ENCODE measurements at places on chromosomes 1 and 21. TPM values are rescaled to one million over a fixed set of nuclear protein-coding genes. Genes with fewer than 3 reads are reported as not detected.

GRCh38 chr1:36492491-36492890 is 9.8 kb upstream of the CSF3R start:
- no peak for DNase-seq

DNA sequence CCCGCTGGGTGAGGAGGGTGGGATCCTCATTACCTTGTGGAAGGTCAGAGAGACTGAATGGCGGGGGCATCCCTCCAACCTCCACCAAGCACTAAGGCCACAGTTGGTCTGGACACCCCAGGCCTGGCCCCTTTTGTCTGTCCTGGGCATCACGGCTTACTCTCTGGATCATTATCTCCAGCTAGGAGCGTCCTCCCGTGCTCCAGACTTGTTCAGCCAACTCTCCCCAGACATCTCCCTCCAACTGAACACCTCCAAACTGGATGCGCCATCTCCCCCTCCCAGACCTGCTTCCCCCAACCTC is 7.3 kb upstream of the GJB5 start:
- no peak for DNase-seq

- no peak for DNase-seq
These were observed 291.2 kb downstream of the PTPRC start for GRCh38 chr1:198929961-198930599.

GRCh38 chr1:32107742-32108661 is at the start of gene KPNA6:
Gene KPNA6, plus strand, starts transcription at chr1:32108056. Its CDS starts 75 bp downstream, at chr1:32108131.
- DNase-seq: peak; percentile 97

DNA sequence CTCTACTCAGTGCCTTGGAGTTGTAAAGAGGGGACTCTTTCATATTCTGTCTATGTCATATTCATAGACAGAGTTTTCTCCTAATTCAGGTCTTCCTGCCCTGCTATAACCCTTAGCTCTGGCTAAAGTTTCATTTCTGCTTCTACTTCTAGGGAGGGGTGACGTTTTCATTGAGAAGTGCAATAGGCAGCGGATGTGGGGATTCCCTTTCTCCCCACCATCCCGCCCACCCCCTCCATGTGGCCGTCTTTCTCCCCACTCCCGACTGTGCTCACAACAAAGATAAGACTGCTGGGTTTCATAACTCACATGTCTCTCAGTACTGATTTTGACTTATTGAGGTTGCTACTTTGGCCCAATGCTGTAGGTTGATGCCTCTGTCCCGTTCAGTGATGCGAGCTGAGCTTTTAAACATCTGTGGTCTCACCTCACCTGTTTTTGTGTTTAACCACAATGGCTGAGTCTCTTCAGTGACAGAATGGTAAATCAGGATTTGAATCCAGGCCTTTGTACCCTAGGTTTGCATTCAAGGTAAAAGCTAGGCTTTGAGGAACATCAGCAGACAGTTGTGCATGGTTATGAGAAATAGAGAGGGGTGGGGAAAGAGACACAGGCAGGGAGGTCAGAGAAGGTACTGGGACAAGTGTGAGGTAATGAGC is 7.8 kb upstream of the KIF14 start:
- DNase-seq: no peak

GRCh38 chr1:52623812-52624211 is 9.2 kb upstream of the SHISAL2A start:
- DNase-seq: no peak

DNA sequence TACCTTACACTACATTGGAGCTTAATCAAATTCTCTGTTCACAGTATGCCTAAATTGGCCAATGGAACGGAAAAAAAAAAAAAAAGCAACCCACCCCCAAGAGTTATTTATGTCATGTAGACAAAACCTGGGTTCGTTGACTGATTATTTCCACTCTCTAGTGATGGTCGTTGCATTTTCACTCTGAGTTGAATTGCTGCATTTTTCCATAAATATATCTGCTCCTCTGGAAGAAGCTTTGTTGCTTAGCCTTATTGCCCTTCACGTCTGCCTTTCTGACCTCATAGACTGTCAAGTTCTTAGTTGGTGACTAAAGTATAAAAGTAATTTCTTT is 90.2 kb upstream of the RUNX1 start:
- no peak for DNase-seq

DNA sequence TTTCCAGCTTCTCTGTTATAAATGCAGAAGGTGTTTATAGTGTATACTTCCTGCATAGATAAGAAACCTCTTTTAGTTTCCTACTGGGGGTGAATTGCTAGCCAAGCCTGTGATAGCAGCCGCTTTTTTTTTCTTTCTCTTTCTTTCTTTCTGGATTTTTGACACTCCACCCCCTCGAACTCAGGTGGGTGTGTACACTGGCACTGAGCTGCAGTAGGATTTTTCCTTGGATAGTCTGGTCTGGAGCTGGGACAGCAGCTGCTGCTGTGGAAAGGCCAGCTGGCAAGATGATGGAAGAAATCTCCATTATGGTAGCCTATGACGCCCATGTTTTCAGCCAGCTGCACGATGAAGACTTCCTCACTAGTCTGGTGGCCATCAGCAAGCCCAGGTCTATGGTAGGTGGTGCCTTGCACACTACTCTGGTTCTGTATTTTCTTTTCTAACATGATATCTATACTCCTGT is 122.5 kb upstream of the CACYBP start:
- DNase-seq: no peak

DNA sequence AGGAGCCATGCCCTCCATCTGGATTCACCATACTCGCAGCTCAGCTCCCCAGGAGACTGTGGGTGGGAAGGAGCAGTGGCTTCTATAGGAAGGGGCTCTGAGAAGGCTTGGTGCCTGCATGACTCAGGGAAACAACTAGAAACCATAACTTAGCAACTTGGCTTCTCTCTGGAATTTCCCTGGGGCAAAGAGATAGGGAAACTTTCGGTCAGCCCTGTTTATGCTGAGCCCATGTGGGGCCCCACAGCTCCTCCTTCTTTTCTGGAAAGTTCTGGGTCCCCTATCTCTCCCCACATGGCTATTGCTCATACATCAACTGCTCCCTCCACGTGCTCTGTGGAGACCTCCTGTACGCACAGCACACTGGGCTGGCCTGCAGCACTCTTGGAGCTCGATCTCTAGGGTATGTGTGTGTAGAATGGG is 39.3 kb downstream of the PLEKHA6 start:
- no peak for DNase-seq

Gene LGR6
- polyA plus RNA-seq: 1.0 TPM

Gene RNU1-4
- polyA plus RNA-seq: not detected

Gene SMIM1
- polyA plus RNA-seq: 16.0 TPM

Gene ASAP3
- 34.2 TPM for polyA plus RNA-seq

Gene GLMP
- polyA plus RNA-seq: 63.9 TPM

Gene ADGRL4
- polyA plus RNA-seq: 18.5 TPM
